ENCODE measurements at places on chromosomes 6 and 20. TPM values are rescaled to one million over a fixed set of nuclear protein-coding genes. Genes with fewer than 3 reads are reported as not detected.

Gene TRIM38
- 15.0 TPM for total RNA-seq

Gene MDFI
- 0.21 TPM for total RNA-seq

Gene JAG1
- 94.1 TPM for total RNA-seq

Gene NKAIN2
- total RNA-seq: not detected

Gene TNXB
- 0.37 TPM for total RNA-seq

Gene FGD2
- total RNA-seq: not detected

Gene TNFRSF6B
- 1.6 TPM for total RNA-seq

Gene OR2J3
- total RNA-seq: not detected

Gene AGER
- 0.35 TPM for total RNA-seq

Gene SNRPB2
- 186 TPM for total RNA-seq
